Motor neuron (in vitro differentiated cells): ENCODE measurements at places on chromosomes 16 and 17. TPM values are rescaled to one million over a fixed set of nuclear protein-coding genes. Genes with fewer than 3 reads are reported as not detected.

- ATAC-seq, result peak; percentile 34
These were observed 457.0 kb upstream of the CDH5 start for GRCh38 chr16:65909310-65910050.

DNA sequence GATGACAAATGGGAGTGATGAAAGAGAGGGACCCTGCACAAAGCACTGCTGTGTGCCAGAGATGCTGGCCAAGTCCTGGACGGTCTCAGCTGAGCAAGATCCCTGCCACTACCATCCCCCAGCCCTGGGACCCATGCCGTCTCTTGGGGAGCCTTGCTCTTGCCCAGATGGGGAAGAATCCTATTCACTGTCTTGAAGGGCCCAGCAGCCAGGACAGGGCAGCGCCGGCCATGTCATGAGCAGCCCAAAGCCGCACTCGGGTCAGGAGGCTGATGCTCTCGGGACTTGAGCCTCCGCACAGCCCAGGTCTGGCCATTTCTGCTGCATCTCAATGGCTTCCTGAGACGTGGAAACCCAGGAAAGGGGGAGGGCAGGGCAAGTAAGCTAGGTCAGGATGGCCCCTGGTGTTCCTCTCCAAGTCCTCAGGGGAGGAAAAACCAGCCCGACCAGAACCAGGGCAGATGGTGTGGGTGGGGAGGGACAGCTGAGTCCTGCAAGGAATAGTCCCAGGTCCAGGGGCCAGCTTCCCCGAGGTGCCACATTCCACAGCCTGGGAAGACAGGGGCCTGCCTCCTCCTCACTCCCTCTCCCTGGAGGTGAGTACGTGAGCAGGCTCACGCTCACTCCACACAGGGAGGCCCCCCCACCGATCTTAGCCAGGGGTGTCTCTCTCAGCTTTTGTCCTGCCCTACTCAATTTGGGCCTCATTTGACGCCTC lies 7.8 kb upstream of the KRT19 start:
- ATAC-seq, result no peak

DNA sequence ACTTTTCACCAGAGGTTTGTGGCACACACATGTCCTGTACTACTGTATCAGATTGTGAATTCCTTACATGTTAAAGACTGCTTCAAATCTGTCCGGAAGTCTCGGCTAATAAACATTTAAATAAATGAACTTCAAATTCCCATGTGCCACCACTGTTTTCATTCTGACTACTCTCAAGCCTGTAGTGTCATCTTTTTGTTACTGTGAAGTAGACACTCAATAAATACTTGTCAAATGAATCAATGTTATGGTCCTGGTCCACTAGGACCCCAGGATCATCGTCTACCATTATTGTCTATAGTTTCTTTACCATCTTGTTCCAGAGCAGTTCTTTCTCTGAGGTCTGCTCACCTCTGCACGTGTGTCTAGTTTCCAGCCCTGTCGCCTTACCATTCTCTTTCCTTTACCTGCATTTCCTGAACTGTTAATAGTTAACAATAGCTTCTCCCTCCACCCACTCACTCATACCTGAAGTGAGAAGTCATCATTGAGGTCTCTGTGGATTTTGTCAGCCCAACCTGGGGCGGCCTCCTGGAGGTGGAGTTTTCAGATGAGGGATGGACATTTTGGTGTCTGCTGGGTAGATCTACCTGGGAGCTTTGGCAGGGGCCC lies 333.0 kb downstream of the SEC14L1 start:
- no peak for ATAC-seq

DNA sequence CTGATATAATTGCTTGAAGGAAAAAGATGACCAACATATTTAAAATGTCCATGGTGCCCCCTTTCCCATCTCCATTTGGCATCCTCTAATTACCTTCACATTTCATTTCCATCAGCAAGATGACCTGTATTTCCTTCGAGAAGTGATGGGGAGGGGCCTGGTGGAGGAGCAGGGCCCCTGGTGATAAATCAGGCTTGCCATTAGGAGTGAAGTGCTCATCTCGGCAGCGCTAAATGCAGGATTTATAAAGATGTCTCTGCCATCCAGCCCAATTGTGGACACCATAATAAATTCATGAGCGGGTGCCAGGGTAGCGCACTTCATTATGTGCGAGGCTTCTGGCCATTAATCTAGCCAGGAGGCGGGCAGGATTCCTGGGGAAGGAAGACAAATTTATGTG lies 101.5 kb upstream of the IRX6 start:
- no peak for ATAC-seq

DNA sequence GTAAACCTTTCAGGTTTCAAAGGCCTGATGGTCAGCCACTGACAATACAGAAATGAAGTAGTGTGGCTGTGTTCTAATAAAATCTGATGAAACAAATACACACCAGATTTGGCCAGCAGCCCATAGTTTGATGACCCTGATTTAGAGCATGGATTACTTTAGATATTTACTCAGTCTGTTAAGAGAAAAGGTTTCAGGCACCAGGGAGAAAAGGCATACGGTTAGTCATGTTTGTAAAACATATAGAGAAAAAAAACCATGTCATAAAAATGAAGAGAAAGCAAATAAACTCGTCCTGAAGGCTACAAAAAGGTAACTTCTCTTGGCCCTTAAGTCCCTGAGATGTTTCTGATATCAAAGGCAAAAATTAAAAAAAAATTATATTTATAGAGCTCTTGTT lies 112.1 kb downstream of the ADAMTS18 start:
- no peak for ATAC-seq

GRCh38 chr16:1923299-1924034 lies 5.3 kb upstream of the HS3ST6 start:
- ATAC-seq, result peak; percentile 67

GRCh38 chr17:9714801-9715200 lies 69.5 kb downstream of the USP43 start:
- no peak for ATAC-seq

GRCh38 chr16:82203198-82203597 lies 33.2 kb upstream of the MPHOSPH6 start:
- ATAC-seq, result no peak

GRCh38 chr16:85524630-85525419 lies 88.3 kb upstream of the GSE1 start:
- ATAC-seq, result peak; percentile 37

NME2 gene
- 301 and 352 TPM in 2 replicates for total RNA-seq
